ENCODE measurements at places on chromosomes 16 and 17.
A peak's percentile ranks its signal among the peaks of the same experiment; 100 is the strongest.

- DNase-seq: peak; percentile 1
Measured at GRCh38 chr17:59376506-59376905, 45.1 kb downstream of the YPEL2 start.

- no peak for DNase-seq
Measured at GRCh38 chr16:58515871-58516767, 802 bp downstream of the SETD6 start.

GRCh38 chr17:48609759-48610281 is 997 bp downstream of the HOXB7 start:
- no peak for DNase-seq

GRCh38 chr16:70741783-70742125 is 55.9 kb upstream of the MTSS2 start:
- DNase-seq: no peak

GRCh38 chr17:40552806-40553693 is 12.2 kb downstream of the CCR7 start:
- no peak for DNase-seq

GRCh38 chr16:52976539-52977167 is 76.0 kb downstream of the CHD9NB start:
- DNase-seq: peak; percentile 2

DNA sequence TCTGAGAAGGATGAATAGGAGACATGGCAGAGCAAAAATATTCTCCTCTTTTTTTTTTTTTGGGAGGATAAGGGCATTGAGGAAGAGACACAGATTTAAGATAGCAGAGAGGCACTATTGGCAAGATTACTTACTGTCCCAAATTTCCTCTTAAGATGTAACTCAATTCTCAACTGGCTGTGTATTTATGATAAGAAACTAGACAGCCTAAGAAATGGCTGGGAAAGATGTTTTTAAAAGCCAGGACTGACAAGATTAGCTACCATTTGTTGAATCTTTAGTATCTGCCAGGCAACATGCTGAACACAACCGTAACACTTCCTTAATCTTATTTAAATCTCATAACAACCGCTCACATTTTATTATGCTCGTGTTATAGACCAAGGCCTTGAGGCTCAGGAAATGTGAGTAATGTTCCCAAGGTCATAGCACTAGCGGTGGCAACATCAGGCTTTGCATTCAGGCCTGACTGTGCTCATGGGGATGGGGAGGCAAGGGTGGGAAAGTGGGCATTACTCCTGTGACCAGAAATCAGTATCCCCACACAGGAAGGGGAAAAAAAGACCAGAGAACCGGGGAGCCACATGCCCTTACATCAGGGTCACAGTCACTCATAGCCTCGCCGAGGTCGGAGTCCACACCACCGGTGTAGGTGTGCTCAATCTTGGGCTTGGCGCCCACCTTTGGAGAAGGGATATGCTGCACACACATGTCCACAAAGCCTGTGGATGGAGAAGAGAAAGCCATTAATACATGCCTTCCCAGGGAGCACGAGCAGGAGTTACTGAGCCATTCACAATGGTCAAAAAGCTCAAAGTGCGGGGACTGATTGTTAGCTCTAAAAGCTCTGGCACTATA is 15.6 kb downstream of the HIGD1B start:
- no peak for DNase-seq

- no peak for DNase-seq
Measured at GRCh38 chr17:75271955-75272847, 1.2 kb upstream of the MIF4GD start.

- DNase-seq: no peak
Measured at GRCh38 chr16:13999071-13999894, 71.8 kb upstream of the MRTFB start.

- DNase-seq: no peak
Measured at GRCh38 chr16:19822533-19822932, 62.1 kb downstream of the GPRC5B start.

GRCh38 chr16:54821731-54822130 is 108.9 kb upstream of the IRX5 start:
- DNase-seq: no peak

DNA sequence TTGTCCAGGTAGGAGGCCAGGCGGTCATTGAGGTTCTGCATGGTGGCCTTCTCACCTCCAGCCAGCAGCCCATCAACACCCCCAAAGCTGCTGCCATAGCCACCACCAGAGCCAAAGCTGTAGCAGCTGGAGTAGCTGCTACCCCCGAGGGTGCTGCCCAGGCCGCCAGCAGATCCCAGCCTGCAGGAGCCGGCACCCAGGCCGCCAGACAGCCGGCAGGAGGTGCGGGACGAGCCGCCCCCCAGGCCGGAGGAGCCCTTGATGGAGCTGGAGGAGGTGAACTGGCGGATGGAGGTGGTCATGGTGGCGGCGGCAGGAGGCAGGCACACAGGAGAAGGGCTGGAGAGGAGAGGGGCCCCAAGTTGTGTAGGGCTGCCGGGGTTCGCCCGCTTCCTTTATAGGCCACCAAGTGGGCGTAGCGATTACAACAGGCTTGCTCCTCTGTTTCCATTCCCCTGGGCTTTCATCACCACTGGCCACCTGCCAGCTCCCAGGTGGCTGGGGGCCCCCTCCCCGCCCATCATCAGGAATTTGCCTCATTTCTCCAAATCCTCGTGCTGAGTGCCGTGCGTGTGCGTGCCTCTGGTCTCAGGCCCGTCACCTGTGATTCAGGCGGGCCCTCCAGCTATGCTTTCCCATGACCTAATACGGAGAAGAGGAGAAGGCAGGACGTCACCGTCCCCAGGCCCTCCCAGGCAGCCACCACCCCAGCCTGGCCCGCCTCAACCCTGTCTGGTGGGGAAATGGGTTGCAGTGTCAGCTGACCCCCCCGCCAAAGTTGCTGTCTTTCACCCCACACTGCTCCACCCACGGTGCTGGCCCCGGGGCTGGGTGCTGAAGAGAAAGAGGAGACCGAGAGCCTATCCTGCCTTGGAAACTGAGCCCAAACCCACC is at the start of gene KRT17:
Gene KRT17 (minus strand): TSS at position 368 of the 894 bp plus-strand sequence. CDS start 66 bp downstream, at position 302.
- no peak for DNase-seq

DNA sequence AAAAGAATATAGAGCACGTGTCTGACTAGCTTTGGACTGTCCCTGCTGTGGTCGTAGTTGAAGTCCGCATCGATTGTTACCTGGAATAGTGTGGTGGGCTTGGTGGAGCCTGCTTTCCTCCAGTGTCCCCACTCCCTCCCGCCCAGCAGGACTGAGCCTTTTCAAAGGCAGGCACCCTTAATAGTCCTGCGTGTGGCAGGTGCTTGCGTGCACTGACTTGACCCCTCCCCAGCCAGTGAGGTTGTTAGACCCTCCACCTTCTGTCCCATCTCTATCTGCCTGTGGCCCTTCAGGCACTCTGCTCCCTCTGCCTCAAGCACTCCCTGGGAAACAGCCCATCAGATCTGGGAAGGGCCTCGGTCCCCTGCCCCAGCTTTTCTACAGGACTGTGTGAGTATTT is 36.6 kb downstream of the TMEM11 start:
- peak; percentile 14 for DNase-seq
